ENCODE measurements at places on chromosomes 2 and 18.

DNA sequence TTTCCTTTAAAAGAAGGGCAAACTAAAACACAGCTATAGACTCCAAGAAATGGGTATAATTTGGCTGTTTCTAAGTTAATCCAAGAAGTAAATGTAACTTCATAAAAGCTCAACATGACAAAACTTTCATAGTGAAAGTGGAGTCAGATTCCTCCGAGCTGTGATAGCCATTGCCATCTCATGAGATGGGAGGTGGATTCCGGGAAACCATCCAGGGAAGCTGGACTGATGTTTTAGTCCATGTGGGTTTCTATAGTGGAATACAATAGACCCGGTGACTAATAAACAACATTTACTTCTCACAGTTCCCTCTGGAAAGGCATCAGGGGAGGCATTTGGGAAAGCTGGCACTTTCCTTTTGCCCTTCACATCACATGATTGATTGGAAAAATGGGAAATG lies 10.0 kb upstream of the LAPTM4A start:
- DNase-seq: no peak

- DNase-seq: no peak
Observed at GRCh38 chr2:32260376-32260775, 4.3 kb downstream of the NLRC4 start.

DNA sequence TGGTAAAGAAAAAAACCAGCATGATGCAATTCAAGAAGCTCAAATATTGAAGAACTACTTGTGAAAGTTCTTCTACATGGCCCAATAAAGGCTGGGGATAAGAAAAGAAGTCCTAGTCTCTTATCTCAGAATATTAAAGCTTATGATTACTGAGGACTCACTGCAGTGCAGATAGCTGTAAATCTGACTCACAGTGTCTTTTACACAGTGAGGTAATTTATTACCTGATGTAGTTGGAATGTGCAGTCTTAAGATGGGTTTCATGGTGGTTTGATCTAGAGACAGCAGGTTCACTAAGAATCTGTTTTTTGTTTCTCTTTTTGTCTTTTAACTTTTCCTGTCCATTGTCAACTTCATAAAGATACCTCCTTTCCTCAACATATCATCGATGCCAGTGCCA lies 484.0 kb upstream of the MAP2 start:
- DNase-seq: no peak

- no peak for DNase-seq
Observed at GRCh38 chr2:238228700-238229099, 11.1 kb downstream of the HES6 start.

DNA sequence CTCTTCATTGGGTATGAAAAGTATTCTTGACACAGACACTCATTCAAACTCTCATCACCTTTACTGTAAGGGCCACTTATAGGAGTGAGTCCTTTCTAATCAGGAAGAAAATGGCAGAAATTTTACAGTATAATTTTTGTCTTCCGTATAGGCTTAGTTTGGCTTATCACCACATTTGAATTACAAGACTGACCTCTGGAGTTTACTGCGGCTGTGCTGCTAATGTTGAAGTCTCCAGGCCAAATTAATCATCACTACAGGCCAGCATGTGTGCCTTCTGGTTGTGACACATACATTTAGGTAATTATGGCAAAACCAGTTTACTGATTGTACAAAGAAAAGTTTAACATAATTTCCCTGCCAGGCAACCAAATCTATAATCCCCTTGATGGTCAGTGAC lies 753.6 kb upstream of the GCFC2 start:
- DNase-seq: no peak

DNA sequence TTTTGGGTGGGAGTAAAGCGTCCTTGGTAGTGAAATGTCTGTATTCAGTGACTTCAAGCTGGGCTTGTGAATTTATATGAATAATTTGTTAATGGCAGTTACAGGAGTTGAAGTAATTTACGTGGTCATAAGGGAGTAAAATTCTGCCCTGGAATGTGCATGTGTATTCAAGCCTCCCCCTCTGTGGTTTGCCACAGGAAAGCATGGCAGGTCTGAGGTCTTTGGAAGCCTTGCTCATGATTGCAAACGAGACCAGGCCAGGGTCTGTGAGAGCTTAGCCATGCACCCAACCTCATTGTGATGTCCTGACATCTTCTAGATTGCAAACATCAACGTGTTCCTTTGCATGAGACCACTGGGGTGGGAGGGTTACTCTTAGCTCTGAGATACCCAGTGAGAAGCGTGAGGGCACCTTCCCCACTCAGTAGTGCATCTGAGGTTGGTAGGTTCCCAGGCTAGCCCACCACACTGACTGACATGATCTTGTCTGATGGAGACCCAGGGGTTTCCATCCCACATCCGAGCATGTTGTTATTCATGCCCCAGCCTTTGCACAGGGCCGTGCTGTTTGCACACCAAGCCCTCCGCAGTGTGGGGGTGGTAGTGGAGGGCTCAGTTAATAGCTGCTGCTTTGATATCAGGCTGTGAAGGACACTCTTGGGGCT lies 216.5 kb downstream of the KLHL29 start:
- DNase-seq: no peak

DNA sequence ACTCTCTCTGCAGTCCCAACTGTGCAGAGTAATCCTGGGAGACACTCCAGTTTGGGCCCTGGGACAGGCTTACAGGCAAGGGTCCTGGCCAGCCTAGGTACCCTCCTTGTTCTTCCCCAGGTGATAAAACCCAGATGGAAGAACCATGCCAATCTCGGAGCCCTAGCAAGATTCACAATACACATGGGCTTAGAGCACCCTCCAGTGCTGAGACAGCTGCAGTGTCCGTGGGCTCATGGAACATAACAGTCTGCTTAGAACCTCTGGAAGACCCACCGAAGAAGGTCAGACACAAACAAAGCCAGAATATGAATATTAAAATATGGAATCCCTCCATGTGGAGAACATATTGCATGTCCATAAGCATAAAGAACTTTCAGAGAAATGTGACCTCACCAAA lies 568.1 kb downstream of the KCNJ3 start:
- DNase-seq: no peak

DNA sequence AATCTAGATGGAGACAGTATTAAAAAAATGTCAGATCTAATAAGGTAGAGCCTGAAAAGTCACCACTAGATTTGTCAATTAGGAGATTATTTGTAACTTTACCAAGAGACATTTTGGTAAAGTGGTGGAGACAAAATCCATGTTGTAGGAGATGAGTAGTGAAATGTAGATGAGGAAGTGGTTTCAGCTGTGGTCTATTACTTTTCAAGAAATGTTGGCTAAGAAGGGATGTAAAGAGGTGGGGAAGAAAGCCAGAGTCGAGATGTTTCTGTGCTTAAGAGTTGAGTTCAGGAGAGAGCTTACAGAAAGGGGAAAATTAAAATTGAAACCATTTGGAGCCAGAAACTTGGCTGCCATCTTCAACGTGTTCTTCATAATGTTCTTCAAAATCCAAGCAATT lies 22.2 kb downstream of the ACVR2A start:
- DNase-seq: no peak

- peak; percentile 78 for DNase-seq
Observed at GRCh38 chr2:98479959-98480524, 35.4 kb downstream of the INPP4A start.

DNA sequence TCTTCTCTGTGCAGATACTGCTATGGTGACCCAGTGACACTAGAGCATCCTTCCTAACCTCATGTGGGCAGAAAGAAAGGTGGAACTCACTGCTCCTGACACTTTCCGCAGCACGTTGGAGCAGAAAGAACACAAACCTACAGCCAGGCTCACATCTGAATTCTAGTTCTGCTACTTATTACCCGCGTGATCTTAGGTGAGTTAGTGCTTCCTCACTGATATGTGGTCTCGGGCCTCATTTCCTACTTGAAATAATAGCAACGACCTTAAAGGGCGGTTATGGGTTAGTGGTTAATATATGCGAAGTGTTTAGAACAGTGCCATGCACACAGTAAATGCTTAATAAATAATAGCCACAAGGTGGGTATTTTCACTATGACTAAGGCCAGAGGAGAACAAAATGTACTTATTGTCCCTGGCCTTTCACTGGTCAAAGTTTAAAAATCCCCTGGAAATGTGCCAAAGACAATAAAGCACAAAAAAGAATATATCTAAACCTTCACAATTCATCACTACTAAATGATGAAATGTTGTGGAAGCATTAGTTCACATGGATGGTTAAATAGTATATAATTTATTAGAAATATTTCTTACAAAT lies 66.6 kb downstream of the MYOM1 start:
- peak; percentile 71 for DNase-seq

DNA sequence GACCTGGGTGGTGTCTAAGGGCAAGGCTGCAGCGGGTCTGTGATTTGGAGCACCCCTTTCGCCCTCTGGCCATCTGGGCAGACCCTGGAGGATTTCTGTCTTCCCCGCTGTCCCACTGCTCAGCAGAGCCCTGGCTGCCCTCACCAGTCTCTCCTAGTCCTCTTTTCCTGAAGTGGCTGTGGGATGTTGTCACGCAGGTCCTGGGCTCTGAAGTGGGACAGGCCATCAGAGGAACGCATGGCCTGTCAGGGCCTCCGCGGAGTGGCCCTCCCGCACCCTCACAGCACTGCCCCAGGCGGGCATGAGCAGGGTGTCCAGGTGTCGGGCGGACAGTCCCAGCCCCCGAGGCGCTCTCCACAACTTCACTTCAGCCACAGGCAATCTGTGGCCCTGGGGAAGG lies 1.1 kb upstream of the TMEM185B start:
- no peak for DNase-seq

DNA sequence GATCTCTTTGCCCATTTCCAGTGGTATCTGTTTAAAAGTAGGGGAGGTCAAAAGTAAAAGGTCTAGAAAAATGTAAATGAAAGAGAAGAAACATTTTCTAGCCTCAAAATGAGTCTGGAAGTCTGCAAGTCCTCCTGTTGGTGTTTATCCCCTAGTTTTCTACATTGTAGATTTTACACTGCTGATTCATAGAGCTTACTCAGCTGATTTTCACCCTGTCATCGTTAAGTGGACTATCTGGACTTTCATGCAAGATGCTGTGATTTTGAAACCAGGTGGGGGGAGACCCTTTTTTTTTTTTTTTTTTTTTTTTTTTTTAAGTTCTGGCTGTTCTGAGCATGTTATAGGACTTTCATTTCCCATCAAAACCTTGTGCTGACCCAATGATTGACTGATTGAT lies 10.3 kb downstream of the HOXD3 start:
- DNase-seq: no peak

- DNase-seq: no peak
Observed at GRCh38 chr2:83536556-83536955, 922.5 kb downstream of the SUCLG1 start.

- no peak for DNase-seq
Observed at GRCh38 chr18:78698914-78699313, 280.7 kb upstream of the SALL3 start.

DNA sequence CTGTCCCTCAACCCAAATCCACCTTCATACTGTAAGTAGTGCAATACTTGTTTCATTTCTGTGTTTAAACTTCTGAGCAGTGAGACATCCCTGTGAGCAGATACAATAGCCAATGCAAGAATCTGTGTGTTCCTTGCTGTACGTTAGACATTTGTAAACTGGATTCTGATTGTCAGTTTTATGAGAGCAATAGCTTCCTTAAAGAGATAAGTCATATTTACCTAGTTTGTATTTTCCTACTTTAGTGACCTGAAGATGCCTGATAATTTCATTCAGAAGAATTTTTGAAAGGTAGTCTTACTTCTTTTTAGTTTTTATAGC lies 90.7 kb downstream of the DPP4 start:
- DNase-seq: no peak

- no peak for DNase-seq
Observed at GRCh38 chr18:34196256-34196655, 28.5 kb downstream of the NOL4 start.

DNA sequence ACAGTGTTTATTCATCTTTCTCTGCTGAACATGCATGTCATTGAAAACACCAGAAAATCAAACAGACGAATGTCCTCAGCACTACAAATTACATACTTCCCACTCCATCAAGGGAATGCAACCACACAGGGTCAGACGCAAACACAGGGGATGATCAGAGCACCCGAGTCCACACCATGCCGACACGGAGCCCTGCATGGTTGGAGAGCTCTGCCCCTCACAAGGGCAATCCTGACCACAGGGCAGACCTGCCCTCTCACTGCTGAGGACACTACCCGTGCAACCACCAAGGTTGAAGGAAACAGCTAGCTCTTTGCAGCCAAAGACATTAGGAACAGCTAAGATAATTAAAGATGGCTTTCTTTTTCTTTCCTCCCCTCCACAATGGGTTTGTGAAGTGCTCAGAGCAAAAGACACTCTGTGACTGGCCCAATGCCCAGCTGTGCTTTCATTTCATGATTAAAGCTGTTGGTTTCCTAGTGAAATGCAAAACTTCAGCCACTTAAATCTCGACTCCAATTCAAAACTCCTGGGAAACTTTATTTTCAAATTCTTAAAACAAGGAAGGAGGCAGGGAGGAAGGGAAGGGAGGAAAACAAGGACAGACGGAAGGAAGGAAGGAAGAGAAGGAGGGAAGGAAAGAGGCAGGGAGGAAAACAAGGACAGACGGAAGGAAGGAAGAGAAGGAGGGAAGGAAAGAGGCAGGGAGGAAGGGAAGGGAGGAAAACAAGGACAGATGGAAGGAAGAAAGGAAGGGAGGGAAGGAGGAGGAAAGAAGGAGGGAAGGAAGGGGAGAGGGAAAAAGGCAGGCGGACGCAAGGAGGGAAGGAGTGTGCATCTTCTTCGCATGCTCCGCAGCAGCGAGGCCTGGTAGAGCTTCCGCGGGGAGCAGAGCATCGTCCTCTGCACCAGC lies 65.8 kb downstream of the NDUFA10 start:
- no peak for DNase-seq

GRCh38 chr2:183993052-183993451 lies 605.3 kb upstream of the ZNF804A start:
- DNase-seq: no peak

DNA sequence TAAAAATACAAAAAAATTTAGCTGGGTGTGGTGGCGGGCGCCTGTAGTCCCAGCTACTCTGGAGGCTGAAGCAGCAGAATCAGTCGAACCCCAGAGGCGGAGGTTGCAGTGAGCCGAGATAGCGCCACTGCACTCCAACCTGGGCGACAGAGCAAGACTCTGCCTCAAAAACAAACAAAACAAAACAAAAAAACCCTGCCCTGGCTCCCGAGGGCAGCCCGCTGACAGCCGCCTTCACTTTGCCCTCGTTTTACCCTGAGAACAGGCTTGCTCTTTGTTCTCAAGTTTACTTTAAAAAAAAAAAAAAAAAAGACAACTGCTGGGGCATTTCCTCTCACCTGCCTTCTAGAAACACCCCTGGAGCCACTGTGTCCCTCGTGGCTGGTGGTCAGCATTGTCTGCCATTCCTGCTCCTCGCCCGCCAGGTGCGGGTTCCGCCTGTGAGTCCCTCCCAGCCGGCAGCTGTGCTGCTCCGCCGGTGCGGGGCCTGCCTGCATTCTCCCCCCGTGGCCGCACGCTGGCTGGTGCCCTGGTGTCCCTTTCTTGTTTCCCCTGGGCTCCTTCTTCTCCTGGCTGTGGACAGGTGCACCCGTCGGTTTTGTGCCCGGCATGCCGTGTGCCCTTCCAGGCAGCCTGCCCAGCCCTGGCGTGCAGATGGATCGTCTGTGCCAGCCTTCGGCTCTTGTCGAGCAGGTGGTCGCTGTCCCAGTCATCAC lies 105.7 kb downstream of the USP40 start:
- no peak for DNase-seq

- no peak for DNase-seq
Observed at GRCh38 chr2:70192516-70192915, 1.7 kb upstream of the C2orf42 start.

GRCh38 chr2:43327119-43327518 lies 100.7 kb upstream of the ZFP36L2 start:
- DNase-seq: no peak
